Muscle of leg (tissue), 16 donors: ENCODE measurements at places on chromosomes 5 and 9. TPM values are rescaled to one million over a fixed set of nuclear protein-coding genes. Genes with fewer than 3 reads are reported as not detected.

DNA sequence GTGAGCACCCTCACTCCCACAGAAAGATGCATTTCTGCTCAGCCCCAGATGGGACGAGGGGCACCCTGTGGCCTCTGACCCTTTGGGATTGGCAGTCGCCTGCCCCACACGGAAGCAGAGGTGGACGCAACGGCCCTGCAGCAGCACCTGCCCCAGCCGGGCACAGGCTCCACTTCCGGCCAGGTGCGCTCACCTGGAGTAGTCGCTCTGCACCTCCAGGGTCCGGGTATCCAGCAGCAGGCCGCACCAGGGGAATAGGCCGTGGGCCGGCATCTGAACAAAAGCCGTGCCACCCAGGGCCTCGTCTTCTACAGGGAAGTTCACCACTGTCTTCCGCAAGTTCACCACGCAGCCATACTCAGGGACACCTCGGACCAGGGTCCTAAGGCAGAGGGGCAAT, 30.7 kb downstream of the TERT start:
- H3K27ac ChIP-seq, result no peak overlapping the region
- H3K4me1 ChIP-seq, result no peaks in the 10 kb centered on the region
- no peak overlapping the region for H3K4me3 ChIP-seq
- no peak for DNase-seq
- no peaks in the 10 kb centered on the region for H3K36me3 ChIP-seq

GRCh38 chr5:180790524-180790923, 12.1 kb downstream of the MGAT1 start:
- peaks cover 37% of the 10 kb centered on the region for H3K4me1 ChIP-seq
- H3K27me3 ChIP-seq, result no peaks in the 10 kb centered on the region
- H3K4me3 ChIP-seq, result no peak overlapping the region
- peaks cover 43% of the 10 kb centered on the region for H3K36me3 ChIP-seq

- DNase-seq, result no peak
- no peaks in the 10 kb centered on the region for H3K36me3 ChIP-seq
- no peak overlapping the region for H3K4me3 ChIP-seq
- H3K4me1 ChIP-seq, result no peaks in the 10 kb centered on the region
- H3K27ac ChIP-seq, result no peak overlapping the region
Observed at GRCh38 chr5:151345187-151345807, 2.1 kb downstream of the SLC36A2 start.

- H3K36me3 ChIP-seq, result no peaks in the 10 kb centered on the region
- no peak overlapping the region for H3K4me3 ChIP-seq
- no peaks in the 10 kb centered on the region for H3K4me1 ChIP-seq
Observed at GRCh38 chr5:1999794-2000193, 117.1 kb upstream of the IRX4 start.

DNA sequence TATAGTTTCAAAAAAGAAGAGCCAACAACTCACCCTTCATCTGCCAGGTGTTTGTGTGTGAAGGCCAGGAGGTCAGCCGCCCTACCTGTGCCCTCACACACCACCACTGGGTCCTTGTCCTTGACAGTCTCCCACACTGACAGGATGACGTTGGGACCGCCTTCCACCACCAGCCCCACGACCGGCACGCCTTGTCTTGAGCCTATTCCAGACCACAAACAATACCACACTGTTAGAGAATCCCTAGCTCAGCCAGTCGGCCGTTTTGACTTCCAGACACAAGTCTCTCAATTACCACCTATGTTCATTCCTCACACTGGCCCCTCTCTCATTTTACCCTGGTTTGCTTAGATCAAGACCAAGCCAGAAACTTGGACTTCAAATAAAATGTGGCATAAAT, 66.1 kb downstream of the TRPM6 start:
- no peaks in the 10 kb centered on the region for H3K36me3 ChIP-seq
- H3K27me3 ChIP-seq, result no peaks in the 10 kb centered on the region
- no peak overlapping the region for H3K27ac ChIP-seq
- no peaks in the 10 kb centered on the region for H3K4me1 ChIP-seq
- no peak for DNase-seq

- no peaks in the 10 kb centered on the region for H3K4me1 ChIP-seq
- no peaks in the 10 kb centered on the region for H3K36me3 ChIP-seq
- DNase-seq, result no peak
- H3K4me3 ChIP-seq, result no peak overlapping the region
Observed at GRCh38 chr5:68898951-68899471, 194.8 kb upstream of the SLC30A5 start.

DNA sequence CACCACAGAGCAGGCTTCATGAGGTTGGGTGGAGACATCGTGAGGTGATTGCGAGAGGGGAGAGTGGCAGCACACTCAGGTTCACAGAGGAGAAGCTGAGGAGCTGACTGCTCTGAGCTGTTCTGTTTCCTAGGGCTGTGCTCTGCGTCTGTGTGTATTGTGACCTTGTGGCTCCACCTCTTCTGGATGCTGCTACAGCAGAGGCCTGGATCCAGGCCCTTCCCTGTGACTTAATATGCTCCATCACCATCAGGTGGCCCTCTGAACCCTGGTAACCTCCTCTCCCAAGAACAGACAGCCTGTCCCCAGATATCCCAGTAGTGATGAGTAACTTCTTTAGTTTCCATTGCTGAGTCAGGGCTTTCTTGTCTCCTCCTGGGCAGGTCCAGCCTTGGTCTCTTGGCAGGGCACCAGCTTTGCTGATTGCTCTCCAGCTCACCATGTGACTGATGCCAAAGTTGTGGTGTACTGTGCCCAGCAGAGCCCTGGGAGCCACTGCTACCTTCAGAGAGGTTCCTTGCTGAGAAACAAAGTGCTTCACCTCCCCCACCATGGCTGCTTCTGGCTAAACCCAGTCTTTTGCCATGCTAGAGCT, 212.8 kb upstream of the CHD1 start:
- no peaks in the 10 kb centered on the region for H3K4me1 ChIP-seq
- H3K27ac ChIP-seq, result no peak overlapping the region
- DNase-seq, result no peak
- no peak overlapping the region for H3K4me3 ChIP-seq
- H3K27me3 ChIP-seq, result no peaks in the 10 kb centered on the region

GRCh38 chr9:80376180-80376579, 804.4 kb downstream of the TLE4 start:
- peaks cover 2% of the 10 kb centered on the region for H3K4me1 ChIP-seq
- no peak overlapping the region for H3K27ac ChIP-seq
- no peak overlapping the region for H3K4me3 ChIP-seq

- H3K4me1 ChIP-seq, result no peaks in the 10 kb centered on the region
- H3K4me3 ChIP-seq, result no peak overlapping the region
- peaks cover 5% of the 10 kb centered on the region for H3K36me3 ChIP-seq
- no peak for DNase-seq
Observed at GRCh38 chr5:72172786-72173185, 65.5 kb downstream of the MAP1B start.

DNA sequence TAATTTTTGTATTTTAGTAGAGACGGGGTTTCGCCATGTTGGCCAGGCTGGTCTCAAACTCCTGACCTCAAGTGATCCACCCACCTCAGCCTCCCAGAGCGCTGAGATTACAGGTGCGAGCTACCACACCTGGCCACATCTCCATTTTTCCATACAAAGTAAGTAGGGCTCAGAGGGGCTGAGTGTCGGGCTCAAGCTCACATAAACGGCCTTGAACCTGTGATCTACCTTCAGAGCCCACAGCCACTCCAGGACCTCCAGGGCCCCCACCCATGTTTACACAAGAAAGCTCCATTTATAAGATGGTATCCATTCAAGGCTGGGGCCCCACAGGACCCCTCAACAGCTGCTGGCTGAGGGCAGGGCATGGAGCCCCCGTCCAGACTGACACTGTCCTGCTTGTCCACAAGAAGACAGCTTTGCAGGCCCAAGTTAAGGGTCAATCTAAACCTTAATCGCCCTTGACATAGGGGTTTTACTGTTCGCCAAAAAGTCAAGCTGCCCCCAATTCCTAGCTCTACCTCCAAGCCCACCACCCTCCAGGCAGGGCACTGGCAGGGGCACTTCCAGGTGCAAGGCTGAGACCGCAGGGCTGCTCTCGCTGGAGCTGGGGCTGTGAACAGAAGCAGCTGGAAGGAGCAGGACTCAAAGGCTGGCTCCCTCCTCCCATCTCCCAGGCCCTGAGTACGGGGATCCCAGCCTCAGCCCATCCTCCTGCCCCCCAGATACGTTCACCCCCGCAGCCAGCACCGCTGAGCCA, 18.9 kb downstream of the FAM78A start:
- no peaks in the 10 kb centered on the region for H3K27me3 ChIP-seq
- H3K4me1 ChIP-seq, result peaks cover 62% of the 10 kb centered on the region
- no peak for DNase-seq
- peak overlapping the region; percentile 17 for H3K27ac ChIP-seq

GRCh38 chr5:8436924-8437323, 568.0 kb downstream of the MTRR start:
- H3K36me3 ChIP-seq, result no peaks in the 10 kb centered on the region
- DNase-seq, result no peak
- no peaks in the 10 kb centered on the region for H3K4me1 ChIP-seq
- no peak overlapping the region for H3K4me3 ChIP-seq
- no peak overlapping the region for H3K27ac ChIP-seq

PCDHB10 gene
- 2.1 TPM for total RNA-seq

PHYKPL gene
- total RNA-seq, result 42.2 TPM

SLC25A51 gene
- total RNA-seq, result 19.7 TPM

TIMD4 gene
- 1.9 TPM for total RNA-seq

PLAC8L1 gene
- total RNA-seq, result 0.18 TPM

IRX2 gene
- 0.18 TPM for total RNA-seq

SPATA31C1 gene
- 0.04 TPM for total RNA-seq
